NCI-H2029 treated with DMSO at 0.1 percent for 48 hours (cell line): ENCODE measurements at places on chromosomes 2 and 18.

- DNase-seq = no peak
Observed at GRCh38 chr2:72094701-72095100, 53.0 kb downstream of the CYP26B1 start.

DNA sequence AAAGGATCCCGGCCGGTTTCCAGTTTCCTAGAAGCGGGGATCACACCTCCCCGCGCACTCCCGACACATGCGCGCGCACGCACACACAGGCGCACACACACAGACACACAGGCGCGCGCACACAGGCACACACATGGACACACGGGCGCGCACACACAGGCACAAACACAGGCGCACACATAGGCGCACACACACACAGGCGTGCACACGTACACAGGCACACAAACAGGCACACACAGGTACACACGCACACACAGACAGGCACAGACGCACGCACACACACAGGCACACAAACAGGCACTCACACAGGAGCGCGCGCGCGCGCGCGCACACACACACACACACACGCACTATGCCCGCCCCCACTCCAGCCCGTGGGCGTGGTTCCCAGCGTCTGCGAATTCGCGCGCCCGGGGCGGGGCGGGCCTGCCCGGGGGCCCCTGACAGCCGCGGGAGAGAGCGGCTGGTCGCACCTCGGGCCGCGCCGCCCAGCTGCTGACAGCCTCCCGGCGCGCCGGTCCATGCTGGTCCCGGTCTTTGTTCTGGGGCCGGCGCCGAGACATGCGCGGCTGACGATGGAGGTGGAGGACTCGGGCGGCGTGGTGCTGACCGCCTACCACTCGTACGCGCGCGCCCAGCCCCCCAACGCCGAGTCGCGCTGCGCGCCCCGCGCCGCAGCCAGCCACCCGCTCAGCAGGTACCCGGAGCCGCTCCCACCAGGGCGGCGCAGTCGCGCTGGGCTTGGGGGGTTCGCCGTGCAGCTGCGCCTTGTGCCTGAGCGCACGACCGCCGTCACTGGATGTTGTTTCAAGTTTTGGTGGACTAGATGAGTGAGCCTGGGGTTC is at the start of gene ARHGAP28:
TSS of gene ARHGAP28 (plus strand) at position 470 of the 845 bp plus-strand sequence. CDS start at position 576, 106 bp downstream.
- DNase-seq = no peak

DNA sequence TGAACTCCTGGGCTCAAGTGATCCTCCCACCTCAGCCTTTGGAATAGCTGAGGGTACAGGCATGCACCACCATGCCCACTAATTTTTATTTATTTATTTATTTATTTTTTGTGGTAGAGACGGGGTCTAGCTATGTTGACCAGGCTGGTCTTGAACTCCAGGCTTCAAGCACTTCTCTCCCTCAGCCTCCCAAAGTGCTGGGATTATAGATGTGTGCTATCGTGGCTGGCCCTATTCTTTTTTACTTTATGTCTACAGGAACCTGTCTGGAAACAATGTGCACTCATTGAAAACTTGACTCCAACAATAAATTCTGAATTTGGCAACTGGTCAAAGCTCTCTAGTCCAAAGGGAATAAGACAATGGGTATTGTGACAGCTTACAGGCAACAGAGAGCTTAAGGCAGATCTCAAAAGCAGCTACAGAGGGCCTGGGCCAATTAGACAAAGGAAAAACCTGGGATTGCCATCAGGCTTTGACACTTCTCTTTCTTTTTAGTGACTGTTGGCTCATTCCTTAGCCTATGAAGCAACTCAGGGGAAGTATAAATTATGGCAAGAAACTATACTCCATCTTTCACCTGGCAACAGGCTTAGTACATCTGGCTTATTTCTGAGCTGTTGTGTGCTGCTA is 55.1 kb upstream of the RAPGEF4 start:
- no peak for DNase-seq

GRCh38 chr2:29463181-29463900 is 348.1 kb downstream of the CLIP4 start:
- no peak for DNase-seq

DNA sequence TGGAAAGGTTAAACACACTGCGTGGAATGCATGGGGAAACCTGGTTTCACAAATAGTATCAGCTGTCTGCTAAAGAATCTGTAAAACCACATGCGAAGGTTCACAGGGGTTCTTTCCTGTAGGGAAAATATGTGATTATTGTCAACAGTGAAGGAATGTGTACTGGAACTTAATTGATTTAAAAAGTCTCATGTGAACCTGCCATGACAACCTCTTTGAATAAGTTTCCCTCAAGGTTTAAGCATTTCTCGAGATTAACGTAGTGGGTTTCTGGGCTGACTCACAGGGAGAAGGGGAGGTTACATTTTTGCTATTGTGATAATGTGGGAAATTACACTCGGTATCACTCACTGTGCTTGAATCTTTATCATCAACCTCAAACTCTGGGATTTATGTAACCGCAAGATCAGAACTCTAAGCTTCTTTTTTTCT is 28.2 kb upstream of the IL1R1 start:
- no peak for DNase-seq

DNA sequence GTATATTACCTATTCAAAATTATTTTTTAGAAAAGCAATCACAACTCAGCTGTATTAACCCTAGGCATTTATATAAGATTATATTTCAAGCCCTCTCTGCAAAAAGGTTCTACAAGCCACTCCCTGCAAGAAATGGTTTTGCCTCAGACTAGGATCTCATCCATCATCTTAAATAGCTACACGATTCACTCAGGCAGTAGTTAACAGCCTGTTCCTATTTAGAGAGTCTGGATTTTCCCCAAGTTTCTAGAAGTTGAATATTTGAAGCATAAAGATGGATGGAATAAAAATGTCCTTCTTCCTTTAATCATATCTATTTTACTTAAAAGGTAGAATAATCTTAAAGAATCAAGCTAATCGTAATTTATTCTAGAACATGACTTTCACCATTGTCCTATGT is 167.1 kb upstream of the STK17B start:
- no peak for DNase-seq

GRCh38 chr2:167626301-167626700 is 621.1 kb downstream of the STK39 start:
- DNase-seq = no peak

DNA sequence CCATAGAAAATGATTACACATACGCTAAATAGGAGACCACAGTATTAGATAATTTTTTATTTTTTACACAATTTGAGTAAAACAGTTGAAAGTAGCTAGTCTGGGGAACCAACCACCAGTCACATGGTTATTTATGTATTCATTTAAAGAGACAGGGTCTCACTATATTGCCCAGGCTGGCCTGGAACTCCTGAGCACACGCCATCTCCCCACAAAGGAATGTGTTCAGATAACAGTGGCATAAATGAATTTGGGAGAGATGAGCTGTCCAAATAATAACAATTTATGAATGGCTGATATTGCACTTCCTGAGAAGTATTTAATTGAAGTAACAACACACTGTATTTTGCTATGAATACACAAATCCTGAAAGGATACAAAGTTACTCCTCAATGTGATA is 39.7 kb downstream of the KIDINS220 start:
- no peak for DNase-seq

DNA sequence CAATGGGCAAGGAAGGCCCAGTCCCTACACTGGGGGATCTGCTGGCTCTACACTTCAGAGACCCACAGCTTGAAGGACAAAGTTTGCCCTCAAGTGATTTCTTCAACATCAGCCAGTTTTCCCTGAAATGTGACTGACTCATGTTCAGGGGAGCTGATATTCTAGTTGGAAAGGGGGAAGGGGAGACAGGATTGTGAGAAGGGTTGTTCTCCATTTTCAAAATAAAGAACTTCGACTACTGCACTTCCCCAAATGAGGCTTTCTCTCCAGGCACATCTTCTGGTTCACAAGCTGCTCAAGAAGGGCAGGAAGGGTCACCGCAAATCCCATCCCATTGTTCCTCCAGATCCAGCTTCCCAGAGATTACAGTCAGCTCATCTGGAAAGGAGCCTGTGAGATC is 117.6 kb downstream of the BCL2L11 start:
- no peak for DNase-seq

DNA sequence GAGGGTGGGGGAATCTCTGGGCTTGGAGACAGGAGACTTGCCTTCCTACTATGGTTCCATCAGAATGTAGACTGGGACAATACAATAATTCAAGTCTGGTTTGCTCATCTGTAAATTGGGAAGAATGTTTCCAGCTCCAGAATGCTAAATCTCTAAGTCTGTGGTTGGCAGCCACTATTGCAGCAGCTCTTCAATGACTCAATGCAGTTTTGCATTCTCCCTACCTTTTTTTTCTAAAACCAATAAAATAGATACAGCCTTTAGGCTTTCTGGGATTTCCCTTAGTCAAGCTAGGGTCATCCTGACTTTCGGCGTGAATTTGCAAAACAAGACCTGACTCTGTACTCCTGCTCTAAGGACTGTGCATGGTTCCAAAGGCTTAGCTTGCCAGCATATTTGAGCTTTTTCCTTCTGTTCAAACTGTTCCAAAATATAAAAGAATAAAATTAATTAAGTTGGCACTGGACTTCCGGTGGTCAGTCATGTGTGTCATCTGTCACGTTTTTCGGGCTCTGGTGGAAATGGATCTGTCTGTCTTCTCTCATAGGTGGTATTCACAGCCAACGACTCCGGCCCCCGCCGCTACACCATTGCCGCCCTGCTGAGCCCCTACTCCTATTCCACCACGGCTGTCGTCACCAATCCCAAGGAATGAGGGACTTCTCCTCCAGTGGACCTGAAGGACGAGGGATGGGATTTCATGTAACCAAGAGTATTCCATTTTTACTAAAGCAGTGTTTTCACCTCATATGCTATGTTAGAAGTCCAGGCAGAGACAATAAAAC is 6.5 kb downstream of the TTR start:
- no peak for DNase-seq

- no peak for DNase-seq
Observed at GRCh38 chr2:80852808-80853139, 548.2 kb upstream of the LRRTM1 start.
